Fibroblast of the aortic adventitia (primary cell): ENCODE measurements at places on chromosomes 11 and 22. TPM values are rescaled to one million over a fixed set of nuclear protein-coding genes. Genes with fewer than 3 reads are reported as not detected.

DNA sequence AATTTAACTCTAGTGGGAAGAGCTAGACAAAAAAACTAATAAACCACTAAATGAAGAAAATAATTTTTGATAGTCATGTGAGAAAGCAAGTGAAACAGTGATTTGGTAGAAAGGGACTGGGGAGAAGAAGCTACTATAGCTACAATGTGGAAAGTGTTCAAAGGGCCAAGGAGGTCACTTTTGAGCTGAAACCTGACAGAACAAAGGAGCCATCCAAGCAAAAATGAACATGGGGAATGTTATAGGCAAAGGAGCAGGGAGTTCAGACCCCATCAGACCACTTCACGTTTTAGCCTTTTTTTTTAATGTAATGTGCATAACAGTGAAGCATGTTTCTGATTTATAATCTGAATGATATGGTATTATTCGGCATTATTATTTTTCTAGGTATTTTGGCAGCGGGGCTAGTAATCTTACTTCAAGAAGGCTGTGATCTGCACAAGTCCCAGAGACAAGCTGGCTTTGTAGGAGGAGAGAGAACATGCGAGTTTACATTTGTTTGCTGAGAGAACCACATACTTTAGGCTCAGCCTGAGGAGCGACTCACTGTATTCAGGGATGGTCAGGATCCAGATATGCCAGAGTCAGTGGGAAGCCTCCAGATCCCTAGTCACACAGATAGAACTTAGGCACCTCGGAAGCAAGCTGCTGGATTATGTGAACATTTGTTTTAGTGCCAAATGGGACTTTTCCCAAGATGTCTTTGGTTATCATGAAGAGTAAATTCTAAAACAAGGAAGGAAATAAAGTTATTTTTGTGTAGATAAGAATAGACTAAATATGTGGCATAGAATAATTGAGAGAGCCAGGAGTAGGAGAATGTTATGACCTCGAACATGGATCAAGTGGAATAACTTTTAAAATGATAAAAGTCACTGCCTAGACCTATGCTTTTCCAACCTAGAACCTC lies 118.6 kb downstream of the TRIM44 start:
- DNase-seq, result peak; percentile 87

- no peak for DNase-seq
Observed at GRCh38 chr11:10319702-10320558, 15.1 kb downstream of the ADM start.

- DNase-seq, result peak; percentile 10
Observed at GRCh38 chr11:101096036-101096704, 33.4 kb downstream of the PGR start.

DNA sequence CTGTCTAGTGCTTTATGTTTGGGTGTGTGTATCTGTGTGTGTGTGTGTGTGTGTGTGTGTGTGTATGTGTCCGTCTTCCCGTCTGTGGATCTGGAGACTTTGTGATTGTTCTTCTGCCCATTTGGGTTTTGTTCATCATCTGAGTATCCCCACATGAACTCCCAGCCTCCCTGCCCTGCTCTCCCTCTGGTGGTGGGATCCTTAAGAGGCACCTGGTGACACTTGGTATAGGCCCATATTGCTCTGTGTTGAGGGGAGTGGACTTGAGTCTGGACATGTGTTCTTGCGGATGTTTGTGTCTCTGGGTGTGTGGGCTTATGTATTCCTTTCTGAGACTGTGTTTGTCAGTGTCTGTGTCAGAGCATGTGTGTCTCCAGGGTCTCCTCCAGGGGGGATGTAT lies 15.3 kb downstream of the RCOR2 start:
- peak; percentile 23 for DNase-seq

DNA sequence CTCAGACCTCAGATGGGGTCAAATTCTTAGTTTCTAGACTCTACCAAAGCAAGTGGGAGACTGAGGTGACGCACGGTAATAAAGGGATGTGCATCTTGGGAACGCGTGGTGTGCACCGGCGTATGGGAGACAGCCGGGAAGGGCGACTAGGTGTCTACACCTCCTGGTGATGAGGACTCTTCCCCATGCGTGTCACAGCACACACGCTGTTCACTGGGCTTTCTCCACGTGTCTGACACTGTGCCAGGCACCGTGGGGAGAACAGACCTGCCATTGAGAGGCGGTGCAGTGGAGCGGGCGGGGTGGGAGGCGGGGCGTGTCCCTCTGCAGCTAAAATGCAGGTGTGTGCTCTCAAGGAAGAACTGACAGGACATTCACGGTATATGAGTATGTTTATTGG lies 5.3 kb downstream of the FXYD6 start:
- no peak for DNase-seq

The CLDN5 gene
- 0.27 and 1.6 TPM in 2 replicates for total RNA-seq

The ABCC8 gene
- not detected in 2 replicates for total RNA-seq

The NAALADL1 gene
- total RNA-seq, result 9.7 and 11.5 TPM in 2 replicates

The MCHR1 gene
- total RNA-seq, result under 0.01 TPM in 1 of 2 replicates, not detected in the other

The OR10D3 gene
- total RNA-seq, result not detected in 2 replicates

The OR8G1 gene
- total RNA-seq, result not detected in 2 replicates

The SAA4 gene
- 0.27 TPM in 1 of 2 replicates, not detected in the other for total RNA-seq

The NTM gene
- total RNA-seq, result 3.4 and 52.2 TPM in 2 replicates
